ENCODE measurements at places on chromosomes 6 and 20. TPM values are rescaled to one million over a fixed set of nuclear protein-coding genes. Genes with fewer than 3 reads are reported as not detected.

RPS10 gene
- 2,352 TPM for total RNA-seq

HLA-DQB1 gene
- not detected for total RNA-seq

TBX18 gene
- total RNA-seq: 15.8 TPM

HRH3 gene
- total RNA-seq: not detected

COL11A2 gene
- 1.5 TPM for total RNA-seq

TP53TG5 gene
- not detected for total RNA-seq

PCK1 gene
- total RNA-seq: not detected

HSP90AB1 gene
- total RNA-seq: 1,419 TPM

PRRT1 gene
- 0.95 TPM for total RNA-seq

KIF6 gene
- 0.11 TPM for total RNA-seq

SIRPB2 gene
- total RNA-seq: not detected

TNXB gene
- 0.57 TPM for total RNA-seq

MAP7 gene
- 22.2 TPM for total RNA-seq

GMPR gene
- total RNA-seq: 3.8 TPM

DSP gene
- total RNA-seq: 39.6 TPM

MAN1A1 gene
- not detected for total RNA-seq

GPR63 gene
- total RNA-seq: 0.26 TPM

OR2H2 gene
- total RNA-seq: not detected

SCRT2 gene
- total RNA-seq: not detected

TAGAP gene
- total RNA-seq: not detected

IL22RA2 gene
- not detected for total RNA-seq

HSPA1L gene
- total RNA-seq: 1.4 TPM

VGLL2 gene
- total RNA-seq: not detected

OSER1 gene
- 50.6 TPM for total RNA-seq

SNAP91 gene
- total RNA-seq: 0.14 TPM

PRSS16 gene
- total RNA-seq: 4.0 TPM

BPIFB1 gene
- not detected for total RNA-seq

C6orf52 gene
- total RNA-seq: 2.6 TPM

COL21A1 gene
- 0.60 TPM for total RNA-seq

All from A549 treated with ZK216348 at 1 μM for 4 hours (cell line).